Peyer's patch (tissue), 4 donors: ENCODE measurements at places on chromosomes 7 and 10. TPM values are rescaled to one million over a fixed set of nuclear protein-coding genes. Genes with fewer than 3 reads are reported as not detected.
A peak's percentile ranks its signal among the peaks of the same experiment; 100 is the strongest.

GRCh38 chr10:7414766-7415165, 3.9 kb upstream of the SFMBT2 start:
- H3K4me3 ChIP-seq = no peak overlapping the region
- H3K4me1 ChIP-seq = peaks cover 16% of the 10 kb centered on the region
- H3K36me3 ChIP-seq = no peaks in the 10 kb centered on the region
- H3K27ac ChIP-seq = no peak overlapping the region
- no peaks in the 10 kb centered on the region for H3K27me3 ChIP-seq

DNA sequence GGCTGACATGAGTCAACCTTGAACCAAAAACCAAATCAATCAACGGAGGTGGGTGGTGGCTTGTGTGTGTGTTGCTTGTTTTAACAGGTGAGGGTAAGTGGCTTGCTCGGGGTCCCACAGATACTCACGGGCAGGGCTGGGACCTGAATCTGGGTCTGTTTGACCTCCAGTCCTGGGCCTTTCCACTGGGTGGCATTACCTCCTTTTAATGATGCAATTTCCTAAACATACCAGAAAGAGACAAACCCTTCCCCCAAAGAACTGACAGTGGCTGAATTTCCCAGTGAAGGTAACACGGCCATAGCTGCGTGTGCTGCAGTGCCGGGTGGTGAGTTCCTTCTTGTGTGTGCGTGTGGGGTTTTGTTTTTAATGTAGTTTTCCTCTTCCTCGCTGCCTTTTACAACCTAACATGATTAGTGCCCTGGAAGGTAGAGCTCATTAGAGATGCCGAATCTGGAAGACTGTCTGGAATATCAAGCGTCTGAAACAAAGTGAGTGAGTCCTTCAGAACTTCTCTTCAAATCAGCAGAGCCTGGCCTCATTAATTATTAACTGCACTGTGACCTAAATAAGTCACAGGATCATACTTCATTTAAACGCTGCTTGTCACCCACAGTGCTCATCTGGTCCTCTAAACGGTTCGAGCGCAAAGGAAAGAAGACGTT, 166.1 kb upstream of the TCERG1L start:
- DNase-seq = no peak
- H3K4me3 ChIP-seq = no peak overlapping the region
- H3K27me3 ChIP-seq = no peaks in the 10 kb centered on the region
- no peaks in the 10 kb centered on the region for H3K4me1 ChIP-seq

DNA sequence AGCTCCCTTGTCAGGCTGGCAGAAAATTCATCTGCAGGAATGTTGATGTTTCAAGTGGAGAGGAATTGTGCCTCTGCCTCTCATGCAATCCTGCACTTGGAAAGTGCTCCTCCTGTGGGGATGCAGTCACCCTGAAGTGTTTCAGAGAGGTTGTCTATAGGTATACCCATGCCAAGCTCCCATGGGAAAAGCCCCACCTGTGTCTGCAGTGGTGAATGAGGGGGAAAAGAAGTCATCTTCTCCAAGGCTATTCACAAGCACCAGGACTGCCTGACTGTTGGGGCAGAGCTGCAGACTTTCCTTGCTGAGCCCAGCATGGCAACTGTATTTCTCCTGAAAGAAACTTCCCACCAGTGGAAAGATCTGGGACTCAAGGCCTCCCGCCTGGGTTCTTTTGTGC, 35.5 kb downstream of the GPR22 start:
- H3K4me1 ChIP-seq = no peaks in the 10 kb centered on the region
- no peak overlapping the region for H3K27ac ChIP-seq
- DNase-seq = no peak
- H3K36me3 ChIP-seq = no peaks in the 10 kb centered on the region
- H3K4me3 ChIP-seq = no peak overlapping the region

DNA sequence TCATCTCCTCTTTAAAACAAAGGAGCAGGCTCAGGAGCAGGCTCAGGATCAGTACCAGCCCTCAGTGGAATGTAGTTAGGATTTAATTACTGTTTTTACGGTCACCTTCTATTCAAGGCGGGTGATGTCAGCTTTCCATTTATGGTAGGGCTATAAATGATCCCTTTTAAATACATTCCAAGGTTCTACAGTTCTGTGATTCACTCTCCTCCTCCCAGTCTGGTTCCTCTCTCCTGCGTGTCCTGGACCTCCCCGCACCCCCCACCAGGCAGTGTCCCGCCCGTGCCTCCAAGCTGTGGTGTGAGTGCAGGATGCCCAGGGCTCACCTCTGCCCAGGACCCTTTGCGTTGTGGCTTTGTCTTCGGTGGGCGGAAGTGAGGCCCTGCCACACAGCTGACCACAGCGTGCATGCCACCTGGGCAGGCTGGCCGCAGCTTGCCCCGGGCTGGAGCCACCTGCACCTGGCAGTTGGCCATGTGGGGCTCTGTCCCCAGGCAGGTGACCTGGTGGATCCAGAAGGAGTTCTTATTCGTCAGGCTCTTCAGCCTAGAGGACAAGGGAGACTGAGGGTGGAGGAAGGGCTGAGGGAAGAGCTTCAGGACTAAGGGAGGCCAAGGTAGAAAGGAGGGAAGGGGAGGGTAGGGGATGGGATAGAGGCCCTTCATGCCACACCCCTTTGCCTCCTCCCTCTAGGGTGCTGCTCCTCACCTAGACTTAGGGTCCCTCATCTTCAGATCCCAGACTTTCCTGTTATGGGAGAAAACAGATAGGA, 9.1 kb downstream of the LOXL4 start:
- H3K27me3 ChIP-seq = no peaks in the 10 kb centered on the region
- H3K4me1 ChIP-seq = no peaks in the 10 kb centered on the region
- DNase-seq = no peak
- no peak overlapping the region for H3K4me3 ChIP-seq

DNA sequence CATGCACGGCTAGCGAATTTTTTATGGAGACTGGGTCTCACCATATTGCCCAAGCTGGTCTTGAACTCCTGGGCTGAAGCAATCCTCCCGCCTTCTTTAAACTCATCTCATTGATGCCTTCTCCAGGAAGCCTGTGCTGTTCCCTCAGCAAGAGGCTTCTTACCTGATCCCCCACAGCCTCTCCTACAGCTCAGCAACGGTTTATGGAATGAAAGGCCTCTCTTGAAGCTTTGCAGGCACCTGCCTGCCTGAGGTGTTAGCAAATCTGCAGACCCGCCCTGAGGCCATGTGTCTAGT, 468 bp upstream of the TRIM56 start:
- H3K27ac ChIP-seq = peak overlapping the region; percentile 95
- no peaks in the 10 kb centered on the region for H3K36me3 ChIP-seq
- peak overlapping the region; percentile 80 for H3K4me3 ChIP-seq
- no peaks in the 10 kb centered on the region for H3K27me3 ChIP-seq
- H3K4me1 ChIP-seq = peaks cover 27% of the 10 kb centered on the region
- DNase-seq = no peak

DNA sequence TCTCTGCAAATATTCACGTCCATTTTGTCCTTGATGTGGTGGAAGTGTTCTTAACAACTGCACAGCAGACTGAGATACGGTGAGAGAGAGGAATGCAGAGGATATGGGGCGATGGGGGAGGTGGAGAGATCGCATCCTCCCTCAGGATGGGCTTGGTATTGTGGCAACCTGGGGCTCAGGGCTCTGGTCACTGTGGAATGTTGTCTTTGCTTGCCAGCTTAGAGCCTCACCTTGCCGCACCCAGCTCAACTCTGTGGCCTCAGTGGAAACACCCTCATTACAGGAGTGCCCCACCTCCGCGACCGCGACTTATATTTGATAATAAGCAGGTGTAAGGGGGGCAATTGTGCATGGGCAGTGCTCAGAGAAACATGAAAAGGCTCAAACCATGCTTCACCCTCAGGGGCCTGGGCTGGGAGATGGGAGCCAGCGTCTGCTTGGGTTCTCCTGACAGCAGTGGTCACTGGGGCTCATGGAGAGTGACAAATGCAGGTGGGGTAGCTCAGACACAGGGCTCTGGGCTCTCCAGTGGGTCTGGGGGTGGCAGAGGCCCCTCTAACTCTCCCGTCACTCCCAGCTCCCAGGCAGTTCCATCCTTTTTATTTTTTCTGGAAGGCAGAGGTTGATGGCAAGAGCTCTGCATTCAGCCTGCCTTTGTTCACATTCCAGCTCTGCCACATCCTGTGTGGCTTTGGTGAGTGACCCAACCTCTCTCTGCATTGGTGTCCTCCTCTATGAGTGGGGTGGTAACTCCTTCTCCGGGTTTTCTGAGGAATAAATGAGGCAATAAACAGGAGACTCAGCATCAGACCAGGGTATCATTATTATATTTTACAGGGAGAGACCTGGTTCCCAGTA, 43.1 kb upstream of the EMX2 start:
- H3K4me3 ChIP-seq = no peak overlapping the region
- H3K27ac ChIP-seq = no peak overlapping the region
- H3K27me3 ChIP-seq = no peaks in the 10 kb centered on the region
- DNase-seq = no peak
- H3K4me1 ChIP-seq = no peaks in the 10 kb centered on the region

DNA sequence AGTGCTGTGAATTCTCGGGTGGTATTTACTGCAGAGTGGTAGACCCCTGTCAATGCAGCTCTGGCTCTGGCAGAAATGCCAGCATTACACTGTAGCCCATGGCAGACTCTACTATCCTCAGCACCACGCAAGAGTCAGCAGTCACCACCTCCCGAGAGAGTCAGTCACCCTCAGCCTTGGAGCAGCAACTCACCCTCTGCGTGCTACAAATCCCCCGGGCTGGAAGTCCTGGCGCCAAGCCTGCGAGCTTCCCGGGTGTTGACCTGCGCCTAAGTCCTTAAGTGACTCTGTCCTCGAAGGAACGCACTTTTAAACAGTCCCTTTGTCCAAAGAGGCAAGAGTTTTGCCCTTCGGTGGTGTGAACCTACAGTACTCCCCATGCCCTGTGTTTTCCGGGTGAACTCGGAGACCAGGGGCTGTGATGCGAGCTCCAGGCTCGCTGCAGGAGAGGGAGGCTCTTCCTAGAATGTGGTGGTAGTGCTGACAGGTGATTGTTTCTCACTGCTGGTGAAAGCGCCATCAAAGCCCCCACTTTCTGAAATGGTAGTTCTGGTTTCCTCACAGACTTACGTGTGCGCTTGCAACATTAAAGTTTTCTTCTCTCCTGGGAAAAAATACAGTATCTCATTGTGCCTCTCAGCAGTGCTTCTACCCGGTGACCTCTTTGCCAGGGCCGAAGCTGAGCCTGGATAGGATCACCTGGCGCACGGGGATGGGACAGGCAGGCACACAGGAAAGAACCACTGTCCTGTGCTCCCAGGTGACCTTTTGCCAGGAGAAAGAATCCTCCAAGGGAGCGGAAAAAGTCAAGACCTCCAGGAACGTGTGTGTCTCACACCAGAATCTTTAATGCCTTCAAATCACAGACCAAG, 33.1 kb upstream of the MBL2 start:
- H3K27me3 ChIP-seq = no peaks in the 10 kb centered on the region
- no peak overlapping the region for H3K4me3 ChIP-seq
- no peak for DNase-seq
- no peaks in the 10 kb centered on the region for H3K36me3 ChIP-seq

DNA sequence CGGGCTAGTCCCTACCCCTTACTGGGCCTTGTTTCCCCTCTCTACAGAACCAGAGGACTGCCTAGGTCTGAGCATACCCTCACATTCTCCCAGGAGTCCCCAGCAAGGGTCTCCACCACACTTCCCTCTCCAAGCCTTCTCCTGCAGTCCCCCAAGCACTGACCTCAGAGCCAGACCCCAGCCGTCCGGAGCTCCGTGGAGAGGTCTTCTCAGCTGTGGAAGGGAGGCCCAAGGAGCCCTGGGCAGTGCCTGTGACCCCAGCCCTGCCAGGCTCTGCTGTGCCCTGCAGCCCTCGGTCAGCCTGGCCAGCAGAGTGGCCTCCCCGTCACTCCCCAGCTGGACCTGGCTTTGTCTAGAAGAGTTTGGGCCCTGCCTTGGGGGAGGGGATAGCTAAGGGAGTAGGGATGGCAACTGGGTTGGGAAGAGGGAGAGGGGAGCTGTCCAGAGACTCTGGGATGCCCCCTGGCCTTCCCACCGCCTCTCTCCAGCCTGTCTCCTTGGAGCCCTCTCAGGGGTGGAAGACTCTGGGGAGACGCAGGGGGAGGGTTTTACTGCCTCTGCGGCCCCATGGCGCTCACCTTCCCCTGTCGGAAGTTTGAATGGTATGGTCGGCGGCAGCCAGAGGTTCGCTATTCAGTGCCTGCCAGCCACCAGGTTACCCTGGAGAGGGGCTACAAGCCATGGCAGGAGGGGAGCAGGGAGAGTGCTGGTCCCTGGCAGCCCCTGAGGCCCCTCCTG, at the start of gene C10orf105:
Gene C10orf105, minus strand, starts transcription at position 315 of the 738 bp plus-strand sequence. CDS start 3,441 bp downstream, outside the sequence.
- DNase-seq = no peak
- H3K27ac ChIP-seq = no peak within 1 kb of the TSS
- H3K4me3 ChIP-seq = no peak within 1 kb of the TSS
- H3K36me3 ChIP-seq = no peaks in the 10 kb centered on the region
- peaks cover 13% of the 10 kb centered on the region for H3K4me1 ChIP-seq

- no peak overlapping the region for H3K27ac ChIP-seq
- no peaks in the 10 kb centered on the region for H3K36me3 ChIP-seq
- DNase-seq = no peak
- no peaks in the 10 kb centered on the region for H3K4me1 ChIP-seq
- no peaks in the 10 kb centered on the region for H3K27me3 ChIP-seq
Measured at GRCh38 chr10:3516234-3516922, 268.6 kb downstream of the KLF6 start.

GRCh38 chr7:129210256-129210988, 14.4 kb upstream of the AHCYL2 start:
- DNase-seq = peak; percentile 78
- H3K4me3 ChIP-seq = no peak overlapping the region
- H3K36me3 ChIP-seq = no peaks in the 10 kb centered on the region
- H3K4me1 ChIP-seq = no peaks in the 10 kb centered on the region

DNA sequence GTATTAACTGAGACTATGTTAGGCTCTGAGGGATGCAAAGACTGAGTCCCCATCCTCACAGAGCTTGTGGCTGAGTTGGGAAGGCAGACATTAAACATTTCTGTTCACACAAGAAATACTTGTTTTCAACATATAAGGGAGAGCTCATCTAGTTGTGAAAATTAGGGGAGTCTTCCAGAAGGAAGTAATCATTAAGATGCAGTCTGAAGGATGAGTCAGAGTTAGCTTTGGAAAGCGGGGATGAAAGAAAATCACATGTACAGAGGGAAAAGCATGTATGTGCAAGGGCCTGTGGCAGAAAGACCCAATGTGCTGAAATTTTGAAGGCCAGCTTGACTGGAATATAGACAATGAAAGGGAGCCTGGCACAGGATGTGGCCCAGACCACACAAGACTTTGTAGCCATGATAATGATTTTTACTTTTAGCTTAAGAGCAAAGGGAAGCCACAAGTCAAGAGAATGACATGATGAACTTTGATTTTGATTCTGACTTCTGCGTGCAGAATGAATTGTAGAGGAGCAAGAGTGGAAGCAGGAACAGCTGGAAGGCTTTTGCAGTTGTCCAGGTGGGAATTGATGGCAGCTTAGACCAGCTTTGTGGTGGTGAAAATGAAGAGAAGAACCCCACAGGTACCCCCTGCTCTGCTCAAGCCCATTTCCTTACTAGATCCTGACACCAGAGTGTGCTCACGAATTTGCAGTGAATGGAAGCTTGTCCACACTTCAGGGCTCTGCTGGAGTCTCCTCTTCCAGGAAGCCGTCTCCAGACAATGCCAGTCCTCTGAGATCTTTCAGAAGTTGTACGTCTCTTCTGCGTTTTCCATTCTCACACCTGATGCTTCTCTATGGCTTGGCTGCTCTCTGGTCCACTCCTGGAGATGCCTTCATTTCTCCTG, 115.6 kb downstream of the ATXN7L1 start:
- no peak overlapping the region for H3K4me3 ChIP-seq
- H3K4me1 ChIP-seq = no peaks in the 10 kb centered on the region
- H3K27ac ChIP-seq = no peak overlapping the region
- H3K27me3 ChIP-seq = no peaks in the 10 kb centered on the region
- H3K36me3 ChIP-seq = no peaks in the 10 kb centered on the region

ADAMTS14 gene
- total RNA-seq = 5.2 TPM

ARHGAP12 gene
- total RNA-seq = 46.7 TPM

SLC39A12 gene
- total RNA-seq = not detected

IFIT1 gene
- 3.3 TPM for total RNA-seq
